Stimulated activated CD8-positive, alpha-beta memory T cell treated with anti-CD3 and anti-CD28 coated beads, Interleukin-15, amount 100 ng/mL, for 48 hours (primary cell): ENCODE measurements at places on chromosomes 1 and 21.

- no peak for DNase-seq
Measured at GRCh38 chr1:56444960-56445646, 134.3 kb downstream of the PLPP3 start.

DNA sequence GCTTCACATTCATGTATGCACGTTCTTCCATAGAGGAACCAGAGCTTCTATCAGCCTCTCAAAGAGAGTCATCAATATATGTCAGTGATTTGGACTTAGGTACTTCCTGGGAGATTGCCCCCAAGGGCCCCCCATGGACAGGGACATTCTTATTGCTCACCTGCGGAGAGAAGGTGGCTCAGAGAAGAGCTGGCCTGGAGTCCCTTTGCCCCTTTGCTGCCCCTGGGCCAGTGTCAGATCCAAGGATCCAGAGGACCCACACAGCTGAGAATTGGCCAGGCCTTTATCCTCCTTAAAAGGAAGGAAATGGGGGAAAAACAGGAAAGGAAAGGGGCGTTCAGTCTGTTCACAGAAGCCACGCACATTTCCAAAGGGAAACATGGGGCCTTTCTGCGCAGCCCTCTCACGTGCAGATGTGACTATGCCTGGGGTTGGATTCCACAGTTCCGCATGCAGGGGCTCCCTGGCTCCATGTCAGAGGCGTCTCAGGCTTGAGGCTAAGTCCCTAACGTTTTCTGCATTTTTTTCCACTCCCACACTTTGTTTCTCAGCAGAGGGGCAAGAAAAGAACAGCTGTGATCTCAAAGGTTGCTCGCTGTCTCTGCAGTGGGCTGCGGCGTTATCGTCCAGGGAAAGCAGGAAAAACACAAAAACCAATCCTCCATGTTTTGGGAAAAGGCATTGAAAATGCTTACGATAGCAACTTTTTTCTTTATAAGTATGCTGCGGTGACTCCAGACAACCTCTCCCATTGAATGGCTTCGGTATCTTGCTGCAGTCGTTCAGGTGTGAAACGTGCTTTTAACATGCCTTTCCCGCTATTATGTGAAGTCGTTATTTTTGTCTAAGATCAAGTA, 5.9 kb downstream of the C1orf226 start:
- DNase-seq, result no peak

DNA sequence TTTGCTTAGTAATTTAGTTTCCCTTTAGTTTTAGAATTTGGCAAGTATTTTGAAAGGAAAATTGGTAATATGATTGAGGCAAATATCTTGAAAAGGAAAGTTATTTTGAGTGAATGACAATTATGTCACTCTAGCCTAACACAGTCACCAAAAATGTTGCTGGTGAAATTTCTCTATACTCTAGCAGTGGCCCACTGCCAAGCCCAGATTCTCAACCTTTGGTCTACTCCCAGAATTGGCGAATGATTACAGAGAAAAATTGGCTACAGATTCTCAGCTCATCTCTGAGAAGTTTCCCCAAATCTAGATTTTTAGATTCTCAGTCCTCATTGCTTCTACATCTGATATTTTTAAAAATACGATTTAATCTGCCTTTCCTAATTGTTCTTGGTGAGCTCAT, 84.9 kb downstream of the PIGK start:
- DNase-seq, result no peak

GRCh38 chr1:95124342-95124741, 7.2 kb downstream of the TLCD4 start:
- no peak for DNase-seq

DNA sequence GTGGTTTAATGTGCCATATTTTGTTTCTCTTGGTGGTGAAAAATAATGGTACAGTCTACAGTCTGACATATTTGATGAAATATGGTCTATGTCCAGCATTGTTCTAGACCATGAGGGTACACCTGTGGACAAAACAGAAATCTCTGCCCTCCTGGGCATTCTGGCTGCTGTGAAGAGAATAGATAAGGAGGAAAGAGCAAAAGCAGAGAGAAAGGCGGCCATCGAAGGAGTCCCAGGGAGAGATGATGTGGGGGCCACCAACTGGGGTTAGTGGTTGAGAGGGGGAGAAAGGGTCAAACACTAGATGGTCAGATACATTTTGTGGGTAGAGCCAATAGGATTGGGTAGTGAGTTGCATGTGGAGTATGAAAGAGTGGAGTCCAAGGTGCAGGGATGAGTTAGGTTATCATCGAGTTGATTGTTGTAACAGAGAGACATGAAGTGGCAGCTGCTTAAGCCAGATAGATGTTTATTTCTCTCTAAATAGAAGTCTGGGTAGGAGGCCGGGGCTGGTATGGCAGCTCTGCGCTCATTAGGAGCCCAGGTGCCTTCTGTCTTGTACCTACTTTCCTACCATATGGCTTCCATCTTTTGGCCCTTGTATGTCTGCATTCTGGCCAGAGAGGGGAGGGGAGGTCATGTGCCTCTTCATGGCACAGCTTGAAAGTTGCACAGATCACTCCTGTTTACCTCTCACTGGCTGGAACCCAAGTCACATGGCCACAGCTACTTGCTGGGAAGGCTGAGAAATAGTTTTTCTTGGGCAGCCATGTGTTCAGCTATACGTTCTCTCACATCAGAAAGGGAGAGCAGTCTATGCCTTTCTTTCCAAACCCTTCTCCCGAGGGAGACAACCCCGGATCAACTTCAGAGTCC, 13.0 kb downstream of the UBE4B start:
- DNase-seq, result no peak

GRCh38 chr1:43822040-43822690, 111.4 kb upstream of the ARTN start:
- DNase-seq, result no peak

GRCh38 chr1:26038477-26038876, 7.4 kb downstream of the SLC30A2 start:
- no peak for DNase-seq

GRCh38 chr1:5720045-5720444, 272.2 kb downstream of the NPHP4 start:
- DNase-seq, result no peak

DNA sequence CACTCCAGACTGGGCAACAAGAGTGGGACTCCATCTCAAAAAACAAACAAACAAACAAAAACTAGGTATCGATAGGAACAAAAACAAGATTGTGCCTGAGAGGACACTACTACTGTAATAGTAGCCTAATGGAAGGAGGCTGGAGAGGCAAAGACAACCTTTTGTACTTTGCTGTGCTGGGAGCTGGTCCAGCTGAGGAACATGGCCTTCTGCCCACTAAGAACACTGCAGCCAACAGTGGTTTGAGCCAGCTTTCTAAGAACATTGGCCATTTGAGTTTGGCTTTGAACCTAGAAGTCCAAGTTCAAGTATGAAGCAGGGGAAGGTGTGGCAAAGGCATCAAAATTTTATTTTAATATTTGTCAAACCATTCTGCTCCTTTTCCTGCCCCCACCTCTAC, 22.7 kb upstream of the RGS8 start:
- DNase-seq, result no peak

DNA sequence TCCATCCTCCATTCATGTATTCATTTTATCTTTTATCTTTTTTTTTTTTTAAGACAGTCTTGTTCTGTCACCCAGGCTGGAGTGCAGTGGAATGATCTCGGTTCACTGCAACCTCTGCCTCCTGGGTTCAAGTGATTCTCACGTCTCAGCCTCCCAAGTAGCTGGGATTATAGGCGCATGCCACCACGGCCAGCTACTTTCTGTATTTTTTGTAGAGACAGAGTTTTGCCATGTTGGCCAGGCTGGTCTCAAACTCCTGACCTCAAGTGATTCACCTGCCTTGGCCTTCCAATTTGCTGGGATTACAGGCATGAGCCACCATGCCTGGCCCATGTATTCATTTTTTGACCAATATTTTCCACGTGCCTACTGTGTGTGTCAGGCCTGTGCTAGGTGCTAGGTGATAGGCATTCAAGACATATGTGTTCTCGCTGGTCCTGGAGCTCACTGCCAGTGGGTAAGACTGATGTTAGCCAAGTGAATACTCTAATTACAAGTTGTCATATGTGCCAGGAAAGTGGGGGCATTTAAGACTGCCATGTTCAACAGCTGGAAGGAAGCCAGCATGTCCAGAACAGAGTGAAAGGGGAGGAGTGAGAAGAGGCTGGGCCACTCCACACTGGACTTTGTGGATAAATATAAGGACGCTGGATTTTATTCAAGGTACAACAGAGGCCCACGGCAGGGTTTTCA, 5.3 kb upstream of the CELSR2 start:
- no peak for DNase-seq

GRCh38 chr1:40648928-40649591, 16.4 kb downstream of the RIMS3 start:
- DNase-seq, result no peak

- no peak for DNase-seq
Measured at GRCh38 chr1:174791863-174792262, 207.9 kb upstream of the CACYBP start.

GRCh38 chr1:1926346-1926811, 7.3 kb upstream of the TMEM52 start:
- DNase-seq, result no peak

DNA sequence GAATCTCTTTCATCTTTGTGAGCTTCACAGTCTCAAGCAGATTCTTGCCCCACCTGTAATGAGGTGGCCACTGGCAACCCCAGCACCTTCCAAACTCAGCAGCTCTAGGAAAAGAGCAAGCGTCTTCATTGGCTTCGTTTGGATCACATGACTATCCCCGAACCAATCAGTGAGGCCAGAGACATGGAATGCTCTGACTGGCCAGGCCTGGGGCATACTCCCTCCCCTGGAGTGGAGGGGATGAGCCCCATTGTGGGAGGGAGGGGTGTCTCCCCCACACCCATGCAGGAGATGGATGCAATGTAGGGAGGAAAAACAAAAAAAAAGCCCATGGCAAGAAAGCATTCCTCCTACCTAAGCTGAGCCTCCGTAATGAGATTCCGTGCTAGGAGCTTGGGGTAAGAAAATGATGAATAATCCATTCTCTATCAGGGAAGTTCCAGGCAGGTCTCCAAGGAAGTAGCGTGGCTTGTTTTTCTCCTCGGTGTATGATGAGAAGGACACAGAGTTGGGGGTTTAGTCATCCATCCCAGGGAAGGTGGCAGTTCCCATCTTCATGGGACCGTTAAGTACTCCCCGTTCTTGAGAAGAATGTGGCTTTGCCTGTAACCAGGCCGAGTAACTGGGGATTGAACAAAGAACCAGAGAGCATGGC, 32.7 kb downstream of the FHAD1 start:
- no peak for DNase-seq

- no peak for DNase-seq
Measured at GRCh38 chr1:47918257-47918867, 78.8 kb downstream of the TRABD2B start.

DNA sequence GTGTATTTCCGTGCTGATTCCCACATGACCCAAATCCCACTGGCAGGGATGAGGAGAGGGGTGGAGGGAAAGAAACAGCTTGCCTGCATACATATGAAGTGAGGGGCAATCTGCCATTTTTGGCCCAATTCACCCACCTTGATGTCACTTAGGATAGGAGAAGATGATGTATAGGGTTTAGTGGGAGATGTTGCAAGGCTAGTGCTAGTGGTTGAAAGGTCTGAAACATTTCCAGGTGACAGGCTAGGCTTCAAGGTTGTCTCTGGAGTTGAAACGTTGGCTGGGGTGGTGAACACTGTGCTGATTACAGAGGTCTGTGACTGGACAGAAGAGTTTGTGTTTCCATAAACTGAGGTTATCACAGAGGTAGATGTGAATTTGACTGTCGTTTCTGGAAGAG, 12.1 kb downstream of the CD34 start:
- no peak for DNase-seq

GRCh38 chr1:94660994-94661393, 119.4 kb upstream of the F3 start:
- no peak for DNase-seq

GRCh38 chr21:36908260-36908908, 58.1 kb downstream of the HLCS start:
- no peak for DNase-seq

GRCh38 chr1:219171192-219171935, 2.3 kb upstream of the LYPLAL1 start:
- DNase-seq, result no peak

DNA sequence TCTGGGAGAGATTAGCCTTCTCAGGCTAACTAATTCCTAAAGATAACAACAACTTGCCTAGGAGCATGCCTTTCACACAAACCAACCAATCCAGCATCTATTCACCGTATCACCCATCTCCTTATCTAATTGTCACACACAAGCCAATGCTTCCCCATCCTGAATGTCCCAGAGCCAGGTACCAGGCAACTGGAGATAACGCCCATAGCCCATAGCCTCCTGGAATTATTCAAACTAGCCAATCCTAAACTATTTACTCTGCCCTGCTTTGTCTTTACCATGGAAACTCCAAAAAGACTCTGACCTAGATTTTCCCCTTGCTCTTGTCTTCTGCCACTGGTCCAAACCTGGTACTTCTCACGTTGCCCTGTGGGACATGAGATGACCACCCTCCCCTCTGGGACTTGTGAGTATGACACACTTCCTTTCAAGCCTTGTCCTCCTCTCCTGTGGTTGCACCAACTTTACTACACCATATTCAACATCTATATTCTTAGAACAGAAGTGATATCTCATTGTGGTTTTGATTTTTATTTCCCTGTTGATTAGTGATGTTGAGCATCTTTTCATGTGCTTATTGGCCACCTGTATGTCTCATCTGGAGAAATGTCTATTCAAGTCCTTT, 8.8 kb upstream of the ATG4C start:
- DNase-seq, result no peak

GRCh38 chr1:113168946-113169345, 95.9 kb downstream of the LRIG2 start:
- DNase-seq, result no peak

DNA sequence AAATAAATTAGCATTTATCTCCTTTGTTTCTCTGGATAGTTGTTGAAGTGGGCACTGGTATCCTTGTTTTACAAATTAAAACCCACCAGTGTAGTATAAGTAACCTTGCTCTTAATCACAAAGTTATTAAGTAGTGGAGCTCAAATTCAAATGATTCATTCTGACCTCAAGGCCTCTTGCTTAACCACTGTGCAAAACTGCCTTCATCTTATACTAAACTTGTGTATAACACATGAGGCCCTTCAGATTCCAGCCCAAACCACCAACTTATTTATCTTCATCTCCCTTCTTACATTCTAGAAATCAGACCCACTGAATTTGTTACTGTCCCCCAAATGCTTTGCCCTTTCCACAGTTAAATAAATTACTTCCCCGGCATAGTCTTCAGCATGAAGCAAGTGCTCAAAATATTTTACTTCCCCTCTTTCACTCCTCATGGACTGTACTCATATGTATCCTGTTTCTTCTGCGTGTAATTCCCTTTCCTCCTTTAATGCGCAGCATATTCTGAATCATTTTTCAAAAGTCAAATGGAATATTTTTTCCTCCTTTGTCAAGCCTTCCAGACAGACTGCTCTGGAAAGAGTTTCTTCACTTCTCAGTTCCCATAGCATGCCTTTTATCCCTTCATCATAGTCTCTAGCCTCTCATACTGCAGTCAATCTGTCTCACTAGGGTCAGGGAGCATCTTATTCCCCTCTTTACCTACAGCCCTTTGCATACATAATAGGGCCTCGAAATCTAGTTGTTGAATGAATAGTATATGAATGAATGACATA, 19.0 kb upstream of the DNASE2B start:
- no peak for DNase-seq

GRCh38 chr1:168520052-168520751, 23.6 kb downstream of the XCL2 start:
- DNase-seq, result peak; percentile 47
